ENCODE measurements at places on chromosomes 1 and 21. TPM values are rescaled to one million over a fixed set of nuclear protein-coding genes. Genes with fewer than 3 reads are reported as not detected.

DNA sequence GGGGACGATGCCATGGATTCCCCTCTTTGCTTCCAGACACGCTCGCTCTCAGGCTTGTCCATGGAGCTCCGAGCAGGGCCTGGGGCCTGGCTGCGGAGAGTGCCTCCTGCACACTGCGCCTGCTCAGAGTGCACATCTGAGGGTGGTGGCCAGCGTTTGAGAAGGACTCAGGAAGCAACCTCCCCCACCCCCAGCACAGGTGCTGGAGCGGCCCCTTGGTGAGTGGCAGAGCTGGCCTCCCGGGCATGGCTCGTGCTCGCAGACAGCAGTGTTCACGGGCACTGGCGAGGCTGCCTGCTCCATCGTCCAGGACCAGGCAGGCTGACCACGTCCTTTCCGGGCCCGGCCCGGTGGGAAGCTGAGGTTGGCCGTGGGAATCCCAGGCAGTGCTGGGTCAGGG lies 2.8 kb downstream of the SPATC1L start:
- peaks cover 4% of the 10 kb centered on the region for H3K4me1 ChIP-seq
- H3K27me3 ChIP-seq = no peaks in the 10 kb centered on the region
- no peak overlapping the region for H3K4me3 ChIP-seq
- no peak for DNase-seq
- no peak overlapping the region for H3K27ac ChIP-seq

Gene CHODL
- 0.42 TPM for total RNA-seq

Gene WDR64
- total RNA-seq = not detected

Gene GBP5
- 0.14 TPM for total RNA-seq

- peaks cover 3% of the 10 kb centered on the region for H3K4me1 ChIP-seq
- no peaks in the 10 kb centered on the region for H3K27me3 ChIP-seq
- DNase-seq = no peak
- H3K4me3 ChIP-seq = no peak overlapping the region
Observed at GRCh38 chr1:3539707-3540425, 71.4 kb downstream of the MEGF6 start.

DNA sequence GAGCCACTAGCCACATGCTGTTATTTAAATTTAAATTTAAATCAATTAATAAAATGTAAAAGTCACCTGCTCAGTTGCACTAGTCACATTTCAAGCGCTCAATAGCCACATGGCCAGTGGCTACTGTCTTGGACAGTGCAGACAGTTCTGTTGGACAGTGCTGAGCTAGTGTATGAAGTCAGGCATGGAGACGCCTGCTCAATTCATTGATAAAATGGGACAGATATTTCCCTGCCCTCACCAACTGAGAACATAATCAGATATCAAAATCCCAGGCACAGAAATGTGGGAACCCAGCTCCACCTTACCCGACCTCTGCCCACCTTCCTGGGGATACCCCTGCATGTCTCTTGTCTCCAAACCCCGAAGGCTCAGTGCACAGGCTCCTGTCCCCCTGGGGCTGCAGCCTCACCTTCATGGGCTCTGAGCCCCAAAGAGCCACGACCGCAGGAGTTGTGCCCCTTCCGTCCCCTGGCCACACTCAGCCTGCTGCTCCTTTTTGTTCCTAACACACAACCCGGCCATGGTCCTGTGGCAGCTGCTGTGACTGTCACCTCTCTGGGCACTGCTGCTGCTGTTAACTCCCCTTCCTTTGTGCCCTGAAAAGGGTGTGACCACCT lies 63.5 kb downstream of the TCP10L start:
- no peaks in the 10 kb centered on the region for H3K36me3 ChIP-seq
- no peaks in the 10 kb centered on the region for H3K4me1 ChIP-seq
- DNase-seq = no peak
- H3K4me3 ChIP-seq = no peak overlapping the region
- H3K27me3 ChIP-seq = no peaks in the 10 kb centered on the region

Gene GBP6
- total RNA-seq = not detected

GRCh38 chr1:235075048-235075776 lies 53.4 kb downstream of the TOMM20 start:
- H3K27ac ChIP-seq = peak overlapping the region; percentile 63
- no peaks in the 10 kb centered on the region for H3K27me3 ChIP-seq
- H3K36me3 ChIP-seq = no peaks in the 10 kb centered on the region
- H3K4me1 ChIP-seq = peaks cover 19% of the 10 kb centered on the region

- no peak for DNase-seq
- H3K4me1 ChIP-seq = no peaks in the 10 kb centered on the region
- no peaks in the 10 kb centered on the region for H3K36me3 ChIP-seq
- no peaks in the 10 kb centered on the region for H3K27me3 ChIP-seq
- H3K27ac ChIP-seq = no peak overlapping the region
Observed at GRCh38 chr1:48996311-48996710, 219.6 kb upstream of the BEND5 start.

- no peaks in the 10 kb centered on the region for H3K27me3 ChIP-seq
- DNase-seq = no peak
- H3K36me3 ChIP-seq = peaks cover 48% of the 10 kb centered on the region
- no peak overlapping the region for H3K27ac ChIP-seq
- no peak overlapping the region for H3K4me3 ChIP-seq
Observed at GRCh38 chr1:186311375-186312051, 63.5 kb downstream of the TPR start.

DNA sequence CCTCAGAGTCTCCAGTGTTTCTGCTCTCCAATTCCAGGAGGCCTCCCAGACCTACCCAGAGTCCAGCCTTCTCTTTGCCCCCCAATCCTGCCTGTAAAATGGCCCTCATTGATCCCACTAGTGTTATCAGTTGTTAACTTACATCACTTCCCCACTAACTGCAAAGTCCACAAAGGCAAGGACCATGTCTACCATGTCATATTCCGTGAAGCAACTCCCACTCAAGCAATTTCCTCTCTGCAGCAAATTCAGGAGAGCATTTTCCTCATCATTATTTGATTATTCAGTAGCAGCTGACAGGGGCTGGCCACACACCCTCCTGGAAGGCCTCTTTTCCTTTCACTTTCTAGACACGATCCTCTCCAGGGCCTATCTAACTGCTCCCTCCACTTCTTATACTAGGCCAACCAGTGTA lies 153.5 kb downstream of the RERE start:
- no peak overlapping the region for H3K27ac ChIP-seq
- peaks cover 76% of the 10 kb centered on the region for H3K4me1 ChIP-seq
- H3K4me3 ChIP-seq = no peak overlapping the region
- H3K27me3 ChIP-seq = no peaks in the 10 kb centered on the region
- DNase-seq = peak; percentile 74
- H3K36me3 ChIP-seq = no peaks in the 10 kb centered on the region

Data from cardiac muscle cell (in vitro differentiated cells and primary cell).